Renal cortical epithelial cell (primary cell): ENCODE measurements at places on chromosomes 1 and 21.

DNA sequence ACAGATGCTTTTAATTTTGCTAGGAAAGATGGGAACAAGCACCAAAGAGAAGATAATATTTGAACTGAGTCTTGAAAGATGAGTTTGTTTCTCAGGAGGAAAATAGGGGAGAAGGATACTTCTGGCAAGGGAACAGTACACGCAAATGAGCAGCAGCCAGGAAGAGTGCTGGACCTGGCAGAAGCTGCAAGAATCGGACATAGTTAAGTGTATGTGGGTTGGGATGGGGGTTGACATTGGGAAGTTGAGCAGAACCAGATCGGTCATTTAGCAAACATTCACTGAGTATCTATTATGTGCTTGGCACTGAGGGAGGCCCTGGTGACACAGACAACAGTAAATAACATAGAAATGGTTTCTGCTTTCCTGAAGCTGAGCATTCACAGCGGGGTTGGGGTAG is 198.8 kb downstream of the PLPP3 start:
- no peak for DNase-seq

DNA sequence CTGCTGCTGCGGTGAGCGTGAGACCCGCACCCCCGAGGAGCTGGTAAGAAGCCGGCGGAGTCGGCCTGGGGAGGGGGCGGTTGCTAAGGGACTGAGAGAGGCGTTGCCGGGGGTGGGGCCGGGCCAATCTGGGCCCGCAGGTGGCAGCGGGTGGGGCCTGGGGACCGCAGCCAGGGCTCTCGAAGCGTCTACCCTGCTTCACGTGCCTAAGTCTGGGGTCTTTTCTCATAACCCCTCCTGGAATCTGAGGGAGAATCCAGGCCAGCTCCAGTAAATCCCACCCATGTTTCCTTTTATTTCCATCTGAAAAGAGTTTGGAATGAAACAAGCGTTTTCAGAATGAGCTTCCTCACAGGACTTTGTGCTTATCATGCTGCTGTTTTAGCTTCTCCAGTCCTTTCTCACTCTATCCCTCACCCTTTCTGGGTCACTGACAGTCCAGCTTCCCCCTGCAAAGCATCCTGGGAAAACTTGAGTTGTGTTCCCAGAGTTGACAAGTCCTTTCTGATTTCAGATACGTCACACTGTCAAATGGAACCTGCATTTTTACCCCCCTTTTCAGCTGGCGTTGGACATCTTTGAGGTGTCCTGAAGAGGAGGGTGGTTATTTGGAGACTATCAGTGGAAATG is 431 bp downstream of the CLCN6 start:
- no peak for DNase-seq

GRCh38 chr1:80059940-80060339 is 1053.4 kb upstream of the ADGRL4 start:
- DNase-seq, result no peak

- no peak for DNase-seq
Measured at GRCh38 chr1:27427816-27428315, 35.4 kb downstream of the GPR3 start.

- DNase-seq, result no peak
Measured at GRCh38 chr1:109613361-109614147, 5.9 kb downstream of the GNAT2 start.

DNA sequence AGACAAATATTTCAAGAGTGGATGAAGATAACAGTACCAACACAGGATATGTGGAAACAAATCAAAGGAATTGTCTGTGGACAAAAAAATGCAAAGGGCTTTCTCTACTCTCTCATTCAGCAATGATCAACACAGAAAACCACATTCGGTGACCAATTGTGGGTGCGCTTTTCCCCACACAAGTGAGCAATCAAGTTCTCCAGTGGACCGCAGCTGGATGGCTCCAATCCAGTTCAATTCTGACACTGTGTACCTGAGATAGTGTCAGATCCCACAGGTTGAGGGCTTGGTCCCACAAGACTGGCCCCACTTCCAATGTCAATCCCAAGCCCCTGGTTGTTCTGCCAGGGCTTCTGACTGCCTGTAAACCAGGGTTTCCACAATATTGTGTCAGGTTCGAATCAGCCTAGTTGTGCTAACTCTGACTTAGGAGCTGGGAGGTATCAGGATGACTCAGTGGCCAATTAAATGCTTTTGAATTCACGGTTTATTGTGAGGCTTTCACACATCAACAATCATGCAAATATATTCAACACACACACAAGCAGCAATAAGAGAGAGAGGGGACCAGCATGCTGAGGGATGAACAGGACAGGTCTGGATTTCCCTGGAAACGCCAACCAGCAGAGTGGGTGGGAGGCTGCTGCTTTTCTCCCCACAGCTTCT is 87.0 kb upstream of the BTG3 start:
- DNase-seq, result peak; percentile 35

GRCh38 chr1:164311377-164311776 is 247.6 kb upstream of the PBX1 start:
- no peak for DNase-seq
